ENCODE measurements at places on chromosomes 12 and 14.

DNA sequence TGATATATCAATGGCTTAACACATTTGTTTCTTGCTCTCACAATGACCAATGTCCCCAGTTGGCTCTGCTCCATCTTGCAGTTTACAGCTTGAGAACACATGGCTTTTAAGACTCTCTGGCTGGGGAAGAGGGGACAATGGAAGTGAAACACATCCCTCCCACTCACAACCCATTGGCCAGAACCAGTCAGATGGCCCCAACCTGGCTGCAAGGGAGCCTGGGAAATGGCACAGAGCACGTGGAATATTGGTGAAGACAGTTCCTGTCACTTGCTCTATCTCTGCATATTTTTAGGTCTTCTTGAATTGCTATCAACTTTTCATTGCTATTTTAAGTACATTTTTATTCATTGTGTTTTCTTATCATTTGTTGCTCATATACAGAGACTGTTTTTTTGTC lies 345.4 kb downstream of the MED13L start:
- DNase-seq, result no peak

- DNase-seq, result no peak
Measured at GRCh38 chr12:124432376-124432775, 135.0 kb downstream of the NCOR2 start.

GRCh38 chr14:78170203-78170602 lies at the start of gene NRXN3:
Gene NRXN3 (plus strand): TSS chr14:78170373. CDS start chr14:78243094, 72,721 bp downstream.
- DNase-seq, result no peak

DNA sequence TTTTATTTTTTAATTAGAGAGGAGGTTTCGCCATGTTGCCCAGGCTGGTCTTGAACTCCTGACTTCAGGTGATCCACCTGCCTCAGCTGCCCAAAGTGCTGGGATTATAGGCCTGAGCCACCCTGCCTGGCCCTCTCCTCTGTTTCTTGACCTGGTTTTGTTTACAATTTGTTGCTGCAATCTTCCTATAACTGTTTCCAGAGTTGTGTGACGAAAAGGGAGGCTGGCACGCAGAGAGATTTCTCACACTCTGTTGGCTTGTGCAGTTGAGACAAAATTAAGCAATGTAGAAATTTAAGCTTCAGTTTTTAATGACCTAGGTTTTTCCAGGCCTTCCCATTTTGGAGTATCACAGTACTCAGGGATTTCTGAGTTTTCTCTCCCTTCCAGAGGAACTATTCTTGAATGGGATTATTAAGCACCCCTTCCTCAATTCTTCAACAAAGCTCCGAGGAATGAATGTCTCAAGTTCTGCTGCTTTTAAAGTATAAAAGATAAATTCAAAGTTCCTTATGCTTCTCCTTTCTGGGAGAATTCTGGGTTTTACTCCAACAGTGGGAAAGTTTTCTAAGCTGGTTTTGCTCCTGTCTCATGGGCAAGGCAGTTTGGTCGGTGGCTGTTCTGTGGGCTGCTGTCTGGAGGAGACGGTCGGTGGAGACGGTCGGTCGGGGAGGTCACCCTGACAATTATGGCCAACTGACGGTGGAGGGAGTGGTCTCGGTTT lies 20.4 kb upstream of the FOS start:
- DNase-seq, result no peak

- no peak for DNase-seq
Measured at GRCh38 chr12:79658221-79658620, 32.5 kb downstream of the PAWR start.

GRCh38 chr12:100221523-100221922 lies 20.9 kb downstream of the ACTR6 start:
- DNase-seq, result no peak

DNA sequence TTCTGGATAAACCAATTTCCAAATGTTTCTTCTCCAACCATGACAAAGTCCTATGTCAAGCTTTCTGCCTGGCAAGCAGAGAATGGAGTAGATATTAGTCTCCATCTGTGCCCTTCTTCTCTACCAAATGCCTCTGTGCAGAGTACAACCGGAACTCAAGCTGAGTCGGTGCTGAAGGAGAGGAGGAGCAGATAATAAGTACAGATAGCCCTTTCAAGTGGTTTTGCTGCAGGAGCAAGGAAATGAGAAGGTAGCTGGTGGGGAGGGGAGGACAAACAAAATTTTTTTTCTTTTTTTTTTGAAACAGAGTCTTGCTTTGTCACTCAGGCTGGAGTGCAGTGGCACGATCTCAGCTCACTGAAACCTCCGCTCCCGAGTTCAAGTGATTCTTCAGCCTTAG lies 14.2 kb upstream of the HELB start:
- DNase-seq, result no peak

GRCh38 chr12:64636856-64637255 lies 26.6 kb downstream of the RASSF3 start:
- no peak for DNase-seq

DNA sequence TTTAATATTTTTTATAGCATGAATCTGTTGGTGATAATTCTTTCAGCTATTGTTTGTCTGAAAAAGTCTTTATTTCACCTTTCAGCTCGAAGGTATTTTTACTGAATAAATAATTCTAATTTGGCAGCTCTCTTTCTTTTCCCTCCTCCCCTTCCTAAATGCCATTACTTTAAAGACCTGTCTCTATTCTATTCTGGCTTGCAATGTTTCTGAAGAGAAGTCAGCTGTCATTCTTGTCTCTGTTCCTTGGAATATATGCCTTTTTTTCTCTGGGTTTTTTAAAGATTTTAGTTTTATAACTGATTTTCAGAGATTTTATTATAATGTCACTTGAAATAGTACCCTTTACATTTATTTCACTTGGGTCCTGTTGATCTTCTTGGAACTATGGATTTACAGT lies 237.9 kb upstream of the DAAM1 start:
- DNase-seq, result no peak

- no peak for DNase-seq
Measured at GRCh38 chr12:45532113-45532512, 197.4 kb upstream of the ARID2 start.

GRCh38 chr14:99656171-99656570 lies 11.2 kb downstream of the HHIPL1 start:
- DNase-seq, result no peak

DNA sequence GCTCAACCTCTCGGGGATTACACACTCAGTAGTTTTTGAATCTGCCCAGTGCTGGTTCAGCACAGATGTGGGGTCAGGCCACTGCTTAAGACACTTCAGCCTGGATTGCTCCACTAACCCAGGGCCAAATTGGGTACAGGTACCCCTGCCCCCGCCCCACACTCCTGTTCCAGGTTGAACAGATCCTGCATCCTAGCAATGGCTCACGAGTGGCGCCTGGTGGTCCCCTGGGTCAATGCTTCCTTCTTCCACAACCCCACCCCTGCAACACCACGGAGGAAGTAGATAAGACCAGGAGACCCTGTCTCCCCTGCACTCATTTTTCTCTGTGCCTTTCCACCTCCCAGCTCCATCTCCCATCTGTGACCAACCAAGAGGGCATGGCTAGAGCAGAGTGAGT lies 108.4 kb downstream of the ESRRB start:
- DNase-seq, result no peak

DNA sequence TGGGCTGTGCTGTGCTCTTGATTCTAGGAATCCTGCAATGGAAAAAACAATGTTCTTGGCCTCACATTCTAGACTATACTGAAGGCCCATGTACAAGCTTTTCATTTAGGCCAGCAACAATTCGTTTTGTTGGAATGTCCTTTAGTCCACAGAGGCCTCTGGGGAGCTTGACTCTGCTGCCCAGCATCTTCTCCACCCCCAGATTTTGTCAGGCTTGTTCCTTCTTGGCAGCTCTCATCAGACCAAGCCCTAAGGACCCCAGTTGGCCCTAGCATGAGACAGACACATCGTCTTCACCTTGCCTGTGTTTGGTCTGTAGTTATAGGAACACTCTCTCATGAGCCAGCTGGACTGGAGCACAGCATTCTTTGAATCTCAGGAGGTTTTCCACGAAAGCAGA lies 300.1 kb downstream of the VRK1 start:
- DNase-seq, result no peak

- no peak for DNase-seq
Measured at GRCh38 chr12:107759410-107759809, 1.5 kb downstream of the PRDM4 start.

DNA sequence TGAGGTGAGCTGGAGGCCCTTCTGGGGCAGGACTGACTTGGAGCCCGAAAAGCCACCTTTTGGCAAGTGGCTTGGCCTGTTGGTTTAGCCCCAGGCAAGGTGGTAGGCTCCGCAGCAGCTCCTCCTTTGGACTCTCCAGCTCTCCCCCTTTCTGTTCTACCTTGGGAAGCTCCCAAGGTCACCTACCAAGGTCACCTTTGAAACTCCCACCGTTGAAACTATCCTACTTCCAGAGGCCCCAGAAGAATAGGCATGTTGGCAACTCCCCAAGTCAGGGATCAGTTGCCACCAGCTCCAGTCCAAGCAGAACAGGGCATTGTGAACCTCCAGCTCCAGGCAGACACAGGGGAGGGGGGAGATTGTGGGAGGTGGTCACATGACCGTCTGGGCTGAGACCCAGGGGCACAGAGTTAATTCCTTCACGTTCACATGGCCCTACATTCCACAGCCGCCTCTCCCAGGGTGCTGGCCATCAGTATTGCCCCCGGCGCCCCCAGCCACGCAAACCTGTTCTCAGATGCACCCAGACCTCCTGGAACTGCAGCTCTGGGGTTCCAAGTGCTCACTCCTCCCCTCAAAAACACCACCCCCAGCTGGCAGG lies 14.4 kb downstream of the IRF2BPL start:
- no peak for DNase-seq

- DNase-seq, result no peak
Measured at GRCh38 chr12:52242442-52243258, 9.6 kb downstream of the KRT7 start.

GRCh38 chr14:105305345-105305744 lies 4.5 kb upstream of the BRF1 start:
- DNase-seq, result no peak
